Pancreas (tissue), 10 donors: ENCODE measurements at places on chromosomes 5 and 9. TPM values are rescaled to one million over a fixed set of nuclear protein-coding genes. Genes with fewer than 3 reads are reported as not detected.

The OTP gene
- not detected for total RNA-seq

The EGFL7 gene
- total RNA-seq: 15.6 TPM

The NR5A1 gene
- 0.28 TPM for total RNA-seq

The PCSK1 gene
- 33.0 TPM for total RNA-seq

The PRKAA1 gene
- total RNA-seq: 24.7 TPM

GRCh38 chr9:111891910-111892499 lies 4.6 kb upstream of the UGCG start:
- DNase-seq: no peak

DNA sequence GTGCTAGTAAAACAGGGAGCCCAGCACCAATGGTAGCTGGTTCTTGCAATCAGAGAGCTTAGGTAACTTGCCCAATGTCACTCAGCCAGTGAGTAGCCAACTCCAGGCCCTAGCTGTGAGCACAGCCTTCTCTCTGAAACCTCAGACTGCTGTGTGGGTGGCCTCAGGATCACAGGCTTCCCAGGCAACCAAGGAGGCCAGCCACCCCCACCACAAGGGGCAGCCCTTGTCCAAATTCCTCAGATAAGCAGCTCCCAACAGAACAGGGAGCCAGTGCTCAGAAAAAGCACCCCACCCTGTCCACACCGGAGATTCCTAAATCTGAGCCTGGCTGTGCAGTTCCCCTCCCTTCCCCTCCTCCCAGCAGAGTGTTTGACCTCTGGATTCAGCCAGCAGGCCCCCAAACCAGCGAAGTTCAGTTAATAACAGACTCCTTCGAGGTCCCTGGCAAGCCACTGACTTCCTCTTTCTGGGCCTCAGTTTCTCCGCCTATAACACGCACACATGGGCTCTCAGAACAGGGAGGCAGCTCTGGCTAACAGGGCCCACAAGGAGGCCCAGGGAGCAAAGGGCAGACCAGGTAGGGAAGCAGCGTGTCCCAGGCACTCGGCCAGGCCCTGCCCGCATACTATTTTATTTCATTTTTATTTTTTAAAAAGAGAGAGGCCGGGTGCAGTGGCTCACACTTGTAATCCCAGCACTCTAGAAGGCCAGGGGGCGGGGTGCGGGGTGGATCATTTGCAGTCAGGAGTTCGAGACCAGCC lies 2.7 kb downstream of the EEIG1 start:
- peak; percentile 63 for DNase-seq

DNA sequence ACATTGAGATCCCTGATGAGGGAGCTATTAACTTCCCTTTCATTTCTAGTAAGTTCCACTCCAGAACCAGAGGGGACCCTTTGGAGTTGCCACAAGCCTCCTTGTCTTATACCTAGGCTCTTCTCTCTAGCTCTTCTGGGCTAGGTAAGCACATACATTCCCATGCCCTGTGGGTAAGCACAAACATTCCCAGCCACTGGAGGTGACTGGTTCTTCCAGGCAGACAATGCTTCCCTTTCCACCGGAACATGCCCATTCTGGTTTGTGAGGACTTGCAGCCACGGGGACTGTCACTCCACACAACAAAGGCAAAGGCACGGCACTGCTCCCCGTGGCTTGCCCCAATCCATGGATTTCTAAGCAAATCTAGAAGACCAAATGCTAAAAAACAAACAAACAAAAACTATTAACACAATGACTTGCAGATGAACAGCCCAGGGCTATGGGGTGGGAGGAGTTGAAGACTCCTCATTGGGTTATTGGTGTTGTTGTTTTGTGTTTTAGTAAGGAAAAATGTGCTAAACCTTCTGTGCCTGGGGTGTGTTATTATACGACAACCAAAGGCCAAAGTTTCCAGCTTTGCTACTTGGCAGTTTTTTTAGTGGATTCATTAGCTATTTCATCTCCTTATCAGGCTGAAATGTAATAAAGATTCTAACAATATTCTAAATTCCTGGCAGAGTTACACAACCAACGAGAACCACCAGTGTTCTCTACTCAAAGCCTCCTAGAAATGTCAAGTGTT lies 276.2 kb downstream of the SYK start:
- no peak for DNase-seq

GRCh38 chr5:154811653-154812465 lies 38.5 kb downstream of the FAXDC2 start:
- DNase-seq: peak; percentile 51

DNA sequence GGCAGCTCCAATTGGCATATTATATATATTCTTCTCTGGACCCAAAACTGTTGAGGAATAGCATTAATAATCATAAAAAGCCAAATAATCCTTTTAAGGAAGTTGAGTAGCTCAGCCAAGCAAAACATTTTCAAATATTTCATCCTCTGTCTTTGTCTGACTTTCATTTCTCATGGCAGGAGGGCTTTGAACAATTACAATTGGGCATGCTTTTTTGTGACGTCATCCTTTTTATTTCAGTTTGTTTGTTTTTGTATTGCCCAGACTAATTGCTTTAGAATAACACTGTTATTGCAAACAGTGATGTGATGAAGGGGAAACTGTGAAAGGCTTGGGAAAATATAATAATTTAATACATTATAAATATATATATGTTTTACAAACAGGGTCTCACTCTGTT lies 65.2 kb upstream of the MAP1B start:
- DNase-seq: no peak

GRCh38 chr9:20640331-20641187 lies 18.3 kb upstream of the MLLT3 start:
- DNase-seq: peak; percentile 82

DNA sequence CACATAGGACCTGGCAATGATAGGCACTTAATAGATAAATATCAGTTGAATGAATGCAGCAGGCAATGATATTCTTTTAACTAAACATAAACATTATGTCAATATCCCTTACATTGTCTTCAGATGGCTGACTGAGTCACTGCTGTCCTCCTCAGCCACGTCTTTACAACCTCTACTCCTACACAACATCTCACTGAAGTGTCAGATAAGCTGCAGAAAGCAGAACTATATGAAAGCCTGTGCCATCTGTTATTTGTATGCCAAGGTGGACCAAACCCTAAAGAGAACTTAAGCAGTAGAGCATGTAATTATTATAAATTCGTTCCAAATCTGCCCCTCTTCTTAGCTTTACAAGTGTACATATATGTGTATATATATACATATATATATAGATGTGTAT lies 271.2 kb downstream of the RASEF start:
- no peak for DNase-seq

GRCh38 chr9:113562653-113563381 lies 99.3 kb downstream of the RGS3 start:
- no peak for DNase-seq

DNA sequence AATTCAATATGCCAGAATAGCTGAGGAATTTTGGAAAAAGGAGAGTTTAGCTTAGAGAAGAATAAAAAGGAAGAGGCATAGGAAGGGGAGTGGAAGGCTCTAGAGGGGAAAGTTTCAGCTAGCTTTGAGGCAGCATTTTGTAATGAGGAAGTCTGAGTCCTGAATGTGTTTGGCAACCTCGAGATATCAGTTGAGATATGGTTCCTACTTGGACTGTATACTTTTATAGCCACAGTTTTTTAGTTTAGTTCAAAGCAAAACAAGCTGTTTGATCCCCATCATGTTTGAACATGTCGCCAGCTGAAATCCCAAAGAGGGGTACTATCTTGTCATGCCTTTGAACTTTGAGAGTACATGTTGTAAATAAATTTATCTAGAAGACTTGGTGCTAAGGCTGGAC lies 559.0 kb upstream of the FTMT start:
- DNase-seq: no peak

DNA sequence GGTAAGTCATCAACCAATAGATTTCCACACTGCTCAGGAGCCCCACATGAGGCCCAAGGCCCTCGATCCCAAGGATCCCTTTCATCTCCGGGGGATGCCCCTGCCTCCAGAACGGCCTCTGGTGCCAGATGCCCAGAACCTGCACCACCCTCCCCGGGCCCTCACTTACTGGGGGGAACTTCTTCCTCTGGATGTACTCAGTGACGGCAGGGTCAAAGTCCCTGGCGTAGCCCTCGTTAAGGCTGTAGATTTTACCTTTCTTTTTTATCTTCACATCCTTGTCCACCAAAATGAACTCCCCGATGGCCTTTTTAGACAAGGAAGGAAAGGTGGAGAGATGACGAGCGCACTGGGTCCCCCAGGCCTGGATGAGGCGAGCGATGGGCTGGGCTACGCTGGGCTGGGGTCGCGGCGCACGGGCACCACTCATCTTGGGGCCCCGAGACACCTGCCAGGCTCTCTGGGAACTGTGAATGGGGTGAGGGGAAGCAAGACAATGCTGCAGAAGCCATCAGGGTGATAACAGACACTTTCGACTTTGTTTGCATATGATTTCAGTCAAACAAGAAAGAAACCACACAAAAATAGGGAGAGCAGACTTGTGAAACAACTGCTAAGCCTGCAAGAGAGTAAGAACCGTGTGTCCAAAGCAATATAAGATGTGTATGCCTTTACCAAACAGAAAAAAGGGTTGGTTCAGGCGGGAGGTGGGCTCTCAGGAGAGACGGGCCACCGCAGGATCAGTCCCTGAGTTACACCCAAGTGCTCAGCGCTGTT lies 13.2 kb upstream of the FBP2 start:
- no peak for DNase-seq

GRCh38 chr9:98075332-98075805 lies 18.8 kb downstream of the NANS start:
- DNase-seq: no peak

- no peak for DNase-seq
These were observed 67.0 kb downstream of the HAPLN1 start for GRCh38 chr5:83653669-83654068.

GRCh38 chr9:126411948-126412284 lies 85.3 kb downstream of the MVB12B start:
- no peak for DNase-seq

DNA sequence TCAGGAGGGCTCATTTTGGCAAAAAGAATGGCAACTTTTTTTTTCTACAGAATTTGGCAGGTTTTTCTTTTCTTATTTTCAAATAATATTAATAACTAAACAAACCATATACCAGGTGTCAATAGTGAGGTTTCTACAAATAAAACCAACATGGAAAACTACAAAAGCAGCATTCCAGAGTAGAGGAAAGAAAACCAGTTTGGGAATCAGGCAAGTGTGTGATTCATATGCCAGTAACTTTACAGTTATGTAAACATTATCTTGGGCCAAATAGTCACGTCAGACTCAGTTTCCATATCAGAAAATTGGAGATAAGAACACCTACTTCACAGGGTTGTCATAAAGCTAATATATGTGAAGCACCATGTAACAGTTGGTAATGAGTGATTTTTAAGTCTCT lies 51.7 kb downstream of the FBXW11 start:
- DNase-seq: no peak

- no peak for DNase-seq
These were observed 73.1 kb upstream of the FST start for GRCh38 chr5:53407373-53407772.

- peak; percentile 58 for DNase-seq
These were observed 69.1 kb downstream of the MYO10 start for GRCh38 chr5:16866795-16867576.
